ENCODE measurements at places on chromosomes 12 and 14.

DNA sequence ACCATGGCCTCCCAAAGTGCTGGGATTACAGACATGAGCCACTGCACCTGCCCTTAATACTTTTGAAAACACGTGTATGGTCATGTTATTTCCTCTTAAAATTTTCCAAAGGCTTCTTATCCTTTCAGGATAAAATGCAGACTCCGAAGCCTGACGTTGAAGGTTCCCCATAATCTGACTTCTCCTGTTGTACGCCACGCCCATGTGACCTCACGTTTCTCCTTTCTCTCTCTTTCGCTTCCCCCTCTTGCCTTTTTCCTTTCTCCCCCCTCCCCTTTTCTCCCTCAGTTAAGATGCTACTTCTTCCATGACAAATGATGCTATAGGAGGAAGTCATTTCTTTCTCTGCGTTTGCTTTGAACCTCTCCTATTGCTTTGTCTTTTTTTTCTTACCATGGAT lies 266.0 kb downstream of the FBXL14 start:
- no peak for DNase-seq

DNA sequence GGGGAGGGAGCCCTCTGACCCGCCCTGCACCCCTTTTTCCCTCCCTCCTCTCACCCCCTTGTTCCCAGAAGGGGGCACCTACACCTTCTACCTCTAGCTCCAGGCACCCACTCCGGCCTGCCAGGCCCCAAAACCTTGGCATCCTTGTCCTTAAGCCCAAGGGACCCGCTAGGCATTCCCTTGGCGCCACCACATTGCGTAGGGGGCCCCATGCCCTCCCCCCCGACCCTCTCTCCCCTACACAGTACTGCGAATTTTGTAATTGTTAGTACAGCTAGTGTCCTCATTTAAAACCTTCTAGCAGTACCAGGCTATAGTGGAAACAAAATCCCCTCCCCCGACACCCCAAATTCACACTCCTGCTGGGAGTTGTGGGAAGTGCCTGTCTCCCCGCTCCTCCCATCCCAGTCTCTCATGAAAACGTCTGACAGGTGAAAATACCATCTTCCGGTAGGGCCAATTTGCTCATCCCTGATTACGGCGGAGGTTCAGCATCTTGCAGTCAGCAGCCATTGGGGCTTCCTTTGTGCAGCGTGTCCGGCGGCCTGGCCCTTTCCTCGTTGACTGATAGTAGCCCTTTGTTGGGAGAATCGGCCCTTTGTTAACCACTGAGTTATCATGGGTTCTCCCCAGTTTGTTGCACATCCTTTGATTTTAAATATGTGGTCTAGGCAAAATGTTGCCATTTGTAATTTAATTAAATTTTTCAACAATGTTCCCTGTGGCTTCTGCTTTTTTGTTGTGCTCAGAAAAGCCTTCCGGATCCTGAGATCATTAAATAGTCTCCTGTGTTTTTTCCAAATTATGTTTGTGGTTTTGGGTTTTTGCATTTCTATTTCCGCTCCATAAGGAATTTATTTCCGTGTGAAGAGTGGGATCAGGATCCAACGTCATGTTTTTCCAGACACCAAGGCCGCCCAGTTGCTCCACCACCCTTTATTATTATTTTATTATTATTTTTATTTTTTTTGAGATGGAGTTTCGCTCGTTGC lies 7.9 kb upstream of the CEP170B start:
- no peak for DNase-seq

DNA sequence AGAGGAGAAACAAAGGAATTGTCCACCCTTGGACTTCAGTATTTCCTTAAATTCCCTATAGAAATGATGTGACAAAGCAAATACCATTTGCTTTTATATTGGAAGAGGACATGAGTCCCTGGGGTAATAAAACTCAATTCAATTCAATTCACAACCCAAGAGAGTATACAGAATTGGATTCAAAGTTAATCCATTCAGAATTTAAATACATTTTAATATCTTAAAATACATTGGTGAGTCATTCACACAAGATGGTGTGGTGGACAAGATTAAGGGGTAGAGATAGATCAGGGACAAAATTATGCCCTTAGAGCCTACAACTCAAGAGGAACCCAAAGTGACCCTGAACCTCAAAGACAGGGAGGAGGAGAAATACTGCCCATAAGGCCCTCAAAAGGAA lies 495.0 kb upstream of the TMPO start:
- no peak for DNase-seq

DNA sequence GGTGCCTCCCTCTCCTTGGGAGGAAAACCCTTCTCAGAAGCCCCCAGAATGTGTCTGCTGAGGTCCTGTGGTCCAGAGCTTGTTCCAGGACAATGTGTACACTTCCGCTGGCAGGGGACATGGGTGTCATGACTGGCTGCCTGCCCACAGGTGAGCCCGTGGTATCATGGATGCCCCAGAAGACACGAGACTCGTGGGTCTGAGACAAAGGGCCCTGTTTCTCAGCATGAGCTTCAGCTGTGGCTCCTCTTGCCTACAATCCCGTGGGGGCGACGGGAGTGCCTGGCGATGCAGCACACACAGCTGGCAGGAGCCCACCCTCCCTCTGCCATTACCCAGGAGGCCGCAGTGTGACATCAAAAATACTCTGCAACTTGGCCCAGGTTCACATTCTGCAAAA lies 7.0 kb downstream of the TMEM121 start:
- no peak for DNase-seq

DNA sequence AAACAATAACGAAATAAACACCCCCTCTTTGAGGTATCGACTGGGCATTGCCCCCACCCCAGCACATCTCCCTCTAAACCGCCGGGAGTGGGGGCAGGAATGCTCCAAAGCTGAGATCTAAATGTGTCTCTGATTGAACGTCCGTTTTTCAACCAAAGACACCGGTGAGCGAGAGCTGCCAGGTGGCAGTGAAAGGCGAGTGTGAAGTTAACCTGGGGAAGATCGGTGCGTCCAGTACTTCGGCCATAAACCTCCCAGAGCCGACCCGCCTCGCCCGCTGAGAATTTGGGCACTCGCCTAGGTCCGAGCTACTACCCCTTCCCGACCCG lies 625 bp downstream of the ANGEL1 start:
- DNase-seq = no peak

- no peak for DNase-seq
Observed at GRCh38 chr14:99968941-99969340, 96.3 kb upstream of the EVL start.

DNA sequence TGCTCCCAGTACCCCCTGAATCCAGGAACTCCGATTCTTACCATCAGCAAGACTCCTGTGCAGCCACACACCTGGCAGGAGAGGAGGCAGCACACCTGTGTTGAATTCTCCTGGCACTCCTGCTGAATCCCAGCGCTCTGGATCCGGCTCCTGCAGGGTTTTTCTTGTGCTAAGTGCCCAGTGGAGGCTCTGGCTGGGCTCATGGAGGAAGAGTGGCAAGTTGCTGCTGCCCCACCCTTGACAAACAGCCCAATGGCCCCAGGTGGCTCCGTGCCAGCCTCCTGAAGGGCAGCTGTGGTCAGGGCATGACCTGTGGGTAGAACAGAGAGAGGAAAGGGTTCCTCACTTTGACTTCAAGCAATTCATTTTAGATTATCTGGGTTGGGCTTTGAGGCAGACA lies 20.0 kb downstream of the CRACR2A start:
- no peak for DNase-seq

- DNase-seq = no peak
Observed at GRCh38 chr14:105527381-105527825, 1.0 kb downstream of the TMEM121 start.

DNA sequence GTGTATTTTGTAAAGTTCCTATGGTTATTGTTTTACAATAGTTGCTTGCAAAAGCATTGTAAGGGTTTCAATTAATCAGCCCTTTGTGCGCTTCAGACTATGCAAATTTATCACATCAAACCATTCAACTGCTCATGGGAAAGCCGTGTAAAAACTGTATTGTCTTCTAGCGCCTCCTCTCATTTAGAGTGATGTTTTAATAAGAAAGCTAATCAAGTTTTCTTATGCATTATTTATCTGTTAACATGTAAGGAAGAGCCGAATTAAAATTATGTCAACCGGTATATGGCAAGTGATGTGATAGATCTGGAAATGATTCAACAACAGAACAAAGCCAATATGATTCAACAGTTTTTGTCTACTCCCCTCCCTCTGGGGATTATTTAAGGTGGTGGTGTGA lies 92.5 kb upstream of the RFX4 start:
- no peak for DNase-seq

DNA sequence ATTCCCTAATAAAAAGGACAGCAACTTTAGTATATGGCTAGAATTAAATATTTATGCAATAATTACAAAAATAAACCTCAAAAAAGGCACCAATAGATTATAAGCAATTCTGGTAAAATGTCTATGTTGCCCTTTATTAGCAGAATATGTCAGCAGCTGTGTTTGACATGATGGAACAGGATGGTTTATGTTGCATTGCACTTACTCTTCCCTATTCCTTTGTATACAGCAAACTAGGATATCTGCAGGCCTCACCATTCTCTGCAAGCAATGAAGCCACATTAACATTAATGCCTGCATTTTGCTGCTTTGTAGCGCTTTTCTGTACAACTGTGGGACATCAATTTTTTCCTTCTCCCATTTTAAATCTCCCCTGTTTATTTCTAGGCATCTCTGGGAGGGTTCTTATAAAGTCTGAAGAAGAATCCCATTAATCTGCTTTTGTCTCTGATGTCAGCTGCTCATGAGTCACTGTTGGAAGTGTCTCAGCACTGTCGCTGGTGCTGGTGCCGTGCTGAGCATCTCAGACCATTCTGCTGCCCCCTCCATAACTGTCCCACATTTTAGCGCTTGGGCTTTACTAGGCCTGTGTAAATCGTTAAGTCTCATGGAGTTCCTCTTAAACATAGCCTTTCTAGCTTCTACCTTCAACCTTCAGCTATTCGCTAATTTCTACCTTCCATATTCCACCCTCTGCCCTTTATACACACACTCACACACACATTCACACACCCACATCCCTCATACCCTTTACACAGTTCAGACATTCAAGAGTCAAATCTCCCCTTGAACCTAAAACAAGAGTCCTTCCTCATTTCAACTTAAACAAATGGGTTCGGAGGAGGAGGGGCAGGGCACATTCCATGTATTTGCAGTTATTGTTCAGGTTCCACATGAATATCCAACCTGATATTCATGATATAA lies 64.4 kb upstream of the TRHDE start:
- no peak for DNase-seq

- no peak for DNase-seq
Observed at GRCh38 chr12:89252284-89252683, 100.0 kb downstream of the DUSP6 start.

- no peak for DNase-seq
Observed at GRCh38 chr12:6868211-6869048, 1.1 kb downstream of the TPI1 start.

DNA sequence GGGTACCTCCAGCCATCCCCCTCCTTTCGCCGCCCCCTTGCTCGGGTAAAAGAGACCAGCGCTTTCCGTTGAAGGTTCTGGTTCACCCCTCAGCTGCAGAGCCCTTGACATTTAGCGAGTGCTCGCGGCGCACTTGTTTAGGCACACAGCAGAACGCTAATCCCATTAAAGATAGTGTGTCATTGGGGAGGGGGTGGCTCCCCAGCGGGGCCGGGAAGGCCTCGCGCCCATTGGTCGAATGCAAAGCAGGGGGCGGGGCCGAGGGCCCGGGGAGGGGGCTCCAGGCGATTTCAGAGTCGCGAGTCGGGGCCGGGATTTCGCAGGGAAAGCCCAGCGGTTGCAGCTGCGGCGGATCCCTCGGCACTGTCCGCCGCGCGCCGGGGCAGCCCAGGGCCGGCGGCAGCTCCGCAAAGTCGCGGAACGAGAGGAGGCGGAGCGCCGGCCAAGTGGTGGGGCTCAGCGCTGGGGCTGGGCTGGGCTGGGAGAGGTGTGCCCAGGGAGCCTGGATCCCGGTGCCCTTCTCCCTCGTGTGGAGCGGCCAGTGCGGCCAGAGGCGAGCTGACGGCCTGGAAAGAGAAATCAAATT lies 122.9 kb downstream of the TSPAN9 start:
- peak; percentile 31 for DNase-seq

- DNase-seq = no peak
Observed at GRCh38 chr12:66735275-66735674, 56.4 kb upstream of the GRIP1 start.

GRCh38 chr12:32377344-32378055 lies 21.9 kb upstream of the FGD4 start:
- no peak for DNase-seq

GRCh38 chr12:41983856-41984255 lies 160.8 kb downstream of the GXYLT1 start:
- no peak for DNase-seq

- DNase-seq = no peak
Observed at GRCh38 chr12:100793182-100793581, 1.4 kb upstream of the ANO4 start.

DNA sequence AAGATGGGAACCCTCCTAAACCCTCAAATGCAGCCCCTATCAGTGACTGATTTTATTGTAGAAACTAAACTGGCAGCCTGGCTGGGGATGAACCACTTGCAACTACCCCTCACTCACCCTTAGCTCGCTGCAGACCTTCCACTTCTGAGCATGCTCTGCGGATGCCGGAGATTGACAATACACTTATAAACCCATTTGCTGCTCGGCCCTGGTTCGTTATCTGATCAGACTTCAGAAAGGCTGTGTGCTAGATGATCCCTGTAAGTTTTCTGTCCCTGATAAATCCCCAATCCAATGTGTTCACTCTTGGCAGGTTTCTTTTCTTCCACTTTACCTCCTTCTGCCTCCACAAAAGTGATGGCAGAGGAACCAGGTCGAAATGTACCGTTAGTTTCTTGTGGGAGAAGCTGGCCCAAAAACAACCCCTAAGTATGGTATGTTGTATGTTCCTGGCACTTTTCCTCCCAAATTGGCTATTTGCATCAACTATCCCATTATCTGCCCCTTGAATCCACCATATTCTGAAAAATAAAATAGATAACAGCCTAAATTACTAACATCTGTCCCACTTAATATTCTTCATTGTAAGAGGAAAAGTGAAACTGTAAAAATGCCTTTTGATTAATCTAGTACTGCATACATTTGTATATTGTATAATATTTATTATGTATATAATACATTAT lies 18.8 kb downstream of the RPH3A start:
- no peak for DNase-seq

- DNase-seq = no peak
Observed at GRCh38 chr14:88195676-88196075, 127.4 kb downstream of the KCNK10 start.

DNA sequence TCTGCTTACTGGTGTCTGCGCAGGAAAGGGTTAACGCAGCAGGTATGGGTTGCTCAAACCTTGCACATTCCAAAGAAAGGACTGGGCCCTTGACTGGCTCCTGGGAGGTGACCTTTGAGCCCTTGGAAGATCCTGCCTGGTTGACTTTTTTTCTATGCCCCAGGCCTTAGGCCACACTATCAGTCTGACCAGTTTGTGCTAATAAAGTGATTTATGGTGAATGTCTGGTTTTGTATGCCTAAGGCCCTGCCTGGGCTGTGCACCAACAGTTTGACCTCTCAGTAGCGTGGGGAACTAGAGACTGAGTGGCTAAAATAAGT lies 61.4 kb upstream of the SCN8A start:
- no peak for DNase-seq

GRCh38 chr14:36394593-36394992 lies 74.2 kb upstream of the MBIP start:
- DNase-seq = no peak

- no peak for DNase-seq
Observed at GRCh38 chr12:109137055-109137454, 20.7 kb downstream of the ACACB start.

Data from germinal center (tissue), 1 donor.